Stimulated activated CD8-positive, alpha-beta memory T cell treated with anti-CD3 and anti-CD28 coated beads, Interleukin-4, amount 100 ng/mL, for 48 hours (primary cell): ENCODE measurements at places on chromosomes 16 and 17.

- no peak for DNase-seq
Measured at GRCh38 chr17:69856946-69857345, 218.1 kb upstream of the KCNJ16 start.

DNA sequence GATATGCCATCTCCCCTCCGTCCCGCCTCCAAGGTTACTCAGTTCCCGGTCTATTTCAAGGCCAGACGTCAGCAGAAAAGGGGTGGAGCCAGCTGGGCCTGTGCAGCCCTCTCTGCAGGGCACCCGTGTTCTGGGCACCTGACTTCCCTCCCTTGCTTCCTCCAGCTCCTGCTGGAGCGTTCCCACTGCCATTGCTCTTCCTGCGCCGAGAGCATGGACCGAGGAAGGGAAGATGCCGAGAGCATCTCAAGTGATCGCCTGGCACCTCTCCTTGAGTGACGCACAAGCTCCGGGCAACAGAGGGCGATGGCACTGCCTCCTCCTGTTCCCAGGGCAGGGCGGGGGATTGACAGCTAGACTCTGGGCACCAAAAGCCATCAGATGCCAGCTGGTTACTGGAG lies 29.4 kb upstream of the NAT9 start:
- DNase-seq, result no peak

DNA sequence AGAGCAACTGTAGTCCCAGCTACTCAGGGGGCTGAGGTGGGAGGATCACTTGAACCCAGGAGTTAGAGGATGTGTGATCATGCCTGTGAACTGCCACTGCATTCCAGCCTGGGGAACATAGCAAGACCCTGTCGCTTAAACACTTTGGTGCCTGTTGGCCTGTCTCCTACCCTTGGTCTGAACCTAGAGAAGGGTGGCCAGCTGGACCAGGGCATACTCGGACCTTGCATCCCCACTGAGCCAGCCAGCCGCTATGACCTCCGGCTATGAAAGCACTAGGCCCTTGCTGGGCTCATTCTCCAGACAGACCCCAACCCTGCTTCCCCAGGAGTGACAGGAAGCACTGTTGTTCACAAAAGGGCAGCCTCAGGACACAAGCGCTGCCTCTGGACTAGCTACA lies 4.6 kb downstream of the IFT20 start:
- peak; percentile 20 for DNase-seq

GRCh38 chr17:49130891-49131290 lies 1.7 kb upstream of the B4GALNT2 start:
- no peak for DNase-seq

- DNase-seq, result no peak
Measured at GRCh38 chr16:50839920-50840729, 98.2 kb downstream of the CYLD start.

DNA sequence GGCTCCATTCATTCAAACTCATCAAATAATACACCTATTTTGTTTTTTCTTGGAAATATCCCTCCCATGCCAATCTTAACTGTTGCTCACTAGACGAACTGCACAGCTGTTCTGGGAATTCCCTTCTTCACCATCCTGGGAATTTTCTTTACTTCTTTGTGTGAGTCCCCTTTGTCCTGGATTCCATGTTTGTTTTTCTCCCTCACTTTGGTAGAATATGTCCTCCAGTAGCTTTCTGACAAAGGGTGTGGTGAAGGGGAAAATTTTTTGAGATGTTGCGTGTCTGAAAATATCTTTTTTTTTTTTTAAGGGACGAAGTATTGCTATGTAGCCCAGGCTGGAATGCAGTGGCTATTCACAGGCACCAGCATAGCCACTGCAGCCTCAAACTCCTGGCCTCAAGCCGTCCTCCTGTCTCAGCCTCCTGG lies 17.2 kb upstream of the UTP6 start:
- no peak for DNase-seq

- no peak for DNase-seq
Measured at GRCh38 chr17:19302791-19303331, 59.7 kb downstream of the B9D1 start.

DNA sequence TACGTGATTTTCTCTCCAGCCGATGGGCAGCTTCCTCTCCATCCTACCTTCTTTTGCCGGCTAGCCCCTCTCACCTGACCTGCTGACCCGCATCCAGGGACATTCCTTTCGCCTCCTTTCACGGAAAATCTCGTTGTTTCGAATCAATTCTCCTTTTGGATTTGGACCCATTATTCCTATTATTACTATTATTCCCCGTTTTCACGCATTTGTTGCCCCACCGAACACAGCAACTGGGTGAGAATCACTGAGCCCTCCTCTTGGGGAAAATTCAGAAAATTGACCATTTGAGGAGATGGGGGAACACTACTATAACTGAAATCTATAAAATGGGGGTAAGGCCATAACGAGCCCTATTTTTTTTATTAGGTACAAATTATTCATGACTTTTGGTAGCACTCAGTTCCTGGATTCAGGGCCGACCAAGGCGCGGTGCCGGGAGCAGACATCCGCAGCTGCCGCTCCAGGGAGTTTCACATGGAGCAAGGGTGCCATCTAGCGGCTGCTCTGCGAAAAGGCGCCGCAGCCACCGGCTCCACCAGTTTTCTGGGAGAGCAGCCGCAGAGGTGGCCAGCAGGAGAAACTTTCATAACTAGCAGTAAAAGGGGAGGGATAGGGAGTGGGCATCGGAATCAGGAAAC lies 3.3 kb upstream of the HOXB8 start:
- peak; percentile 92 for DNase-seq

DNA sequence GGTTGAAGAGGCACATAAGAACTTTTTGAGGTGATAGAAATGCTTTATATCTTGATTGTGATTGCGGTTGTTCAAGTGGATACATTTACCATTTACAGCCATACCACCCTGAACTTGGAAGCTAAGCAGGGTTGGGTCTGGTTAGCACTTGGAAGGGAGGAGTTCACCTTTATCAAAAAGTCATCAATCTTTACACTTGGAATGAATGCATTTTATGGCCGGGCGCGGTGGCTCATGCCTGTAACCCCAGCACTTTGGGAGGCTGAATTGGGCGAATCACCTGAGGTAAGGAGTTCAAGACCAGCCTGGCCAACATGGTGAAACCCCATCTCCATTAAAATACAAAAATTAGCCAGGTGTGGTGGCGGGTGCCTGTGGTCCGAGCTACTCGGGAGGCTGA lies 9.5 kb upstream of the GJD3 start:
- DNase-seq, result peak; percentile 26

DNA sequence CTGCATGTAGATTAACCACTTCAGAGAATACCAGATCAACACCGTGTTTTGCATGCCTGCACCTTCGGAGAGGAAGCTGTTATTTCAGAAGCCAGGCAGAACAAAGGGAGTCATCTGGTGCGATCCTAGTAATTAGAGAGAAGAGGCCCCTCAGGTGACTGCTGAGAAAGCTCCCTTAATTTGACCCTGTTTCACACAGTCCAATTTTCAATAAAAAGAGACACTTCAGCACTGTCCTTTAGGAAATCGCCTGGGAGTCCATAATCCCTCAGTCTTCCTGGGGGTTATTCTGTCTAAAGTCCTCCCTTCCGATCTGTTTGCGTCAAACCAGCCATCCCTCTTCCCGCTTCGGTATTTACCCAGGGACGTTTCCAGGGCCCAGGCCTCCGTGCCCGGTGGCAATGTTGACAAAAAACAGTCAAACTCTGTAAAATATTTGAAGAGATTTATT lies 23.4 kb upstream of the TNRC6C start:
- DNase-seq, result no peak

DNA sequence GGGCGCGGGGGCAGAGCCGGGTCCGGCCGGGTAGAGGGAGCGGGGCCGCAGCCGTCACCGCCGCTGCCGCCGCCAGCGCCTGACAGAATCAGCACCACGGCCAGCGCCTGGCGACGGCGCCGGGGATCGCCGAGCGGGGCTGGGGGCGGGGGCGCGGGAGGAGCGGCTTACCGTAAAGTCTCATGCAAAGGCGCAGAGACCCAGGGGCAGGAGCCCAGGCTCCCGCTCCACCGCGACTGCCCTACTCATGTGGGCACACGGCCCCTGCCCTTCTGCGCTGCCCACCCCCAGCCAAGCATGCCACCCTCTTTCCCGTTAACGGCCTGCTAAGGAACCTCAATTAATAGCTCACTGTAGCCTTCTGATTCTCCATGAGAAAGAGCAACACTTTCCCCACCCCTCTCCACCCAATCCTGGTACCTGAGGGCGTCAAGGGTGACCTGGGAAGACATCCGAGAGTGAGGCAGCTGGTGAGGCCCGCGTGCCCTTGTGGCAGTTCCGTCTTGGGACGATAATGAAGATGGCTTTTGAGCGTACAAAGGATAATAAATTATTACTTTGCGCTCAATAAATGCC lies at the start of gene SEZ6:
Gene SEZ6 (minus strand): TSS at position 98 of the 576 bp plus-strand sequence. CDS start 164 bp downstream, outside the sequence.
- DNase-seq, result peak; percentile 83

- DNase-seq, result peak; percentile 82
Measured at GRCh38 chr16:26598061-26598460, 468.7 kb upstream of the C16orf82 start.

GRCh38 chr16:48597563-48598387 lies 12.2 kb downstream of the N4BP1 start:
- DNase-seq, result no peak

DNA sequence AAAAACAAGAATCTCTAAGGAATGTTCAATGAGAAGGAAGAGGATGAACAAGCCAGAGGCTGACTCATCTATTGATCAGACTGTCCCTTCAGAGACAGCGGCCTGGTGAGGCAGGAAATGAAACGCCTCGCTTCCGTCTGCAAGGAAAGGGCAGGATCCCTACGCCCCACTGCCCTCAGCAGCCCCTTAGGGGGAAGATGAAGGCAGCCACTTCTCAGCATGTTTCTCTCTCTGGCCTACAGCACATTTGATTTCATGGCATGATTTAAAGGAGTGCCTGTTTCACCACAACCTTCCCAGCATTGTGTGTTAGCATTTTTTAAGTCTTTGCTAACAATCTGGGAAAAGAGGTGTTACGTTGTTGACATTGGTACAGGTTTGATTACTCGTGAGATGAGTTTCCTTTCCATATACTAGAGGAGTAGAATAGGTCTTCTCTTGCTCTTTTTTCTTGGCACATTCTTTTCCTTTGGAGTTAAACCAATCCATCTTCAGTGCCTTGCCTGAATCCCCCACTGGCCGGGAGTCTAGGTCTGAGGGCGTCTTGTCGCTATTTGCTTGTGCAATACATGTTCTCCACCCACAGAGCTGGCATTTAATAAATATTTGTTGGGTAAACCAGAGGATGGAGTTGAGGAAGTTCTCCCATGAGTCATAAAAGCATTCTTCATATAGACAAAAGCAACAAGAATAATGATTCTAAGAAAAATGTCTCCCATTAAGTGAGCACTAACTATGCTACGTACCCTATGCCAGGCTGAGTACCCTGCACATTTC lies 47.4 kb downstream of the RBFOX3 start:
- DNase-seq, result no peak

DNA sequence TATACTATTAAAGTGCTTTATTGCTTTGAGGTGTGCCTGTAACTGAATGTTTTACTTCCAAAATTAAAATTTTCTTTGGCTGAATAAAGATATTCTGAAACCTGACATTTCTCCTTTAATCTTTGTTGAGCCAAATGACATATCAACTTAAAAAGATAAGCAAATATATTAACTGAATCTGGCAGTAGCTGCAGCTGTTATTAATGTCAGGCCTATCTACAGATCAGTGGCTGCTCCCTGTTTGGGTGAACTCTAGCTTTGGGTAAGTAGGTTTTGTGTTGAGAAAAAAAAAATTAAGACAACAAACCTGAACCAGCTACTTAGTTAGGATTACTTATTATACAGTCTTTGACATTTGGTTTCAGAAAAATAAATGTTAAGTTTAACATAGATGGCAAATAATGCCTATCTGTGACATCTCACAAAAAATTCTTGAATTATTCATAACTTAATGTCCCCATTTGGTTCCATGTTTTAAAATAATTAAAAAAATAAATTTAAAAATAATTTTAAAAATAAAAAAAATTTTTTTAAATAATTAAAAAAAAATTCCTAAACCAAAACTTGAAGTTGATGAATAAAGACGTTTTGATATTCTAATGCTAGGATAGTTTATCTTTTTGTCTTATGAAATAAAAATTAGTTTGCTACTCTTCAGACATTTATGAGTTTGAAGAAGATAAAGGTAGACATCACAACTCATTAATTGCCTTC lies 19.8 kb downstream of the CPD start:
- no peak for DNase-seq

GRCh38 chr17:18016426-18016825 lies 22.5 kb downstream of the ATPAF2 start:
- DNase-seq, result no peak

DNA sequence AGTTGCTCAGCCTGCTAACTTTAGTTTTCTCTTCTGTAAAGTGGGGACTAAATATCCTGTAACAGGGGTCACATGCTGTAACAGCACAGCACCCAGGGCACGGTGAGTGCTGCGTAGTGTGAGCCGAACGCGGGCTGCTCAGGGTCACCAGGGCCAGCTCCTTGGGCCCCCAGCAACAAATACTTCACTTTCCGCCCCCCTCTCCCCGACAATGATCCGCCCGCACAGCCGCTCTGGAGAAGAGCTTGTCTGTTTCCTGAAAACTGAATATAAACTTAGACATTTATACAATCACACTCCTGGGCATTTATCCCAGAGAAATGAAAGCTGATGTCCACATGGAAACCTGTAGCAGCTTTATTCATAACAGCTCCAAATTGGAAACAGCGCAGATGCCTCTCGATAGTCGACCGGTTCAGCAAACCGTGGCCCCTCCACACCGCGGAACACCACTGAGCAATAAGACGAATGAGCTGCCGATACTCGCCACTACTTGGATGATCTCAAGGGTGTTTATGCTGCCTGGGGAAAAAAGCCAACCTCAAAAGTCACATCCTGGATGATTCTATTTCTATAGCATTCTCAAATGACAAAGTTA lies 267.2 kb downstream of the PARN start:
- DNase-seq, result no peak

DNA sequence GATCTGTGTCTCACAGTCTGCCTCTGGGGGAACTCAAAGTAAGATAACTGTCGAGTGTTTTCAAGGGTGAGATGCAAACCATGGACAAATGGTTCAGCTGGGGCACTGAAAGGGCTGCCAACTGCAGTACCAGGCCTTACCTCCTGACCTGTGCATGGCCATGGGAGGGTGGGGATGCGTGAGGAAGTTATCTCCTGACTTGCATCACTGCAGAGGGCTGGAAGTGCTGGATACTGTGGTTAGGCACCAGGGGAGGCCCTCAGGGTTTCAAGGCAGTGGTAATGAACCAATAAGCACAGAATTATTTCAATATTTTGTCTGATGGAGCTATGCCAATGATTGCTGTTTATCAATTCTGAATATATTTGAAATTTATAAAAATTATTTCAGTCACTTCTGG lies 159.2 kb downstream of the CYLD start:
- DNase-seq, result no peak

GRCh38 chr16:67546761-67547422 lies 15.4 kb upstream of the CTCF start:
- peak; percentile 85 for DNase-seq

- peak; percentile 15 for DNase-seq
Measured at GRCh38 chr17:8472663-8473062, 37.0 kb downstream of the NDEL1 start.

- no peak for DNase-seq
Measured at GRCh38 chr17:47877368-47878034, 18.5 kb upstream of the SP2 start.

- no peak for DNase-seq
Measured at GRCh38 chr16:77234611-77235010, 35.4 kb downstream of the SYCE1L start.

GRCh38 chr16:14445937-14446715 lies 183.9 kb downstream of the PARN start:
- no peak for DNase-seq
